DMS 273 treated with DMSO at 0.1 percent for 48 hours (cell line): ENCODE measurements at places on chromosomes 2 and 18.

- no peak for DNase-seq
Measured at GRCh38 chr18:45749918-45750689, 26.1 kb downstream of the SLC14A1 start.

- no peak for DNase-seq
Measured at GRCh38 chr2:10356439-10356811, 53.7 kb downstream of the HPCAL1 start.

- no peak for DNase-seq
Measured at GRCh38 chr2:84280873-84281272, 178.2 kb downstream of the SUCLG1 start.

GRCh38 chr2:15714609-15715008, 122.9 kb downstream of the DDX1 start:
- DNase-seq = no peak

- DNase-seq = no peak
Measured at GRCh38 chr18:13584825-13585224, 141.5 kb downstream of the FAM210A start.

DNA sequence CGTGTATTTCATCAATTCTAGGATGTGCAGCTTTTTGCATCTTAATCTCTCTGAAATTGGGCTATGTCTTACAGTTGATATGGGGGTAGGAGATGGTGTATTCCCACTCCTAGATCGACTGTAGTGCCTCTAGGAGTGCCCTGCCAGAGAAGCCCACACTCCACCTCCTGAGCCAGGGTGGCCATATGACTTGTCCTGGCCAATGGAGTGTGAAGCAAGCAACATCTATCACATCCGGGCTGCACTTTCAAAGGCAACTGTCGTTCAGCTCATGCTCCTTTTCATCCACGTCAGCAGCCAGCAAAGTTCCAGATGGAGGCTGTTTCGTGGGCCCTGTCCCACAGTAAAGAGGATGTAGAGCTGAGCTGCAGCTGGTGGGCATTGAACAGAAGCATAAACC, 149.4 kb upstream of the SLC1A4 start:
- no peak for DNase-seq
